Hepatic stellate cell (primary cell): ENCODE measurements at places on chromosomes 7 and 10.

DNA sequence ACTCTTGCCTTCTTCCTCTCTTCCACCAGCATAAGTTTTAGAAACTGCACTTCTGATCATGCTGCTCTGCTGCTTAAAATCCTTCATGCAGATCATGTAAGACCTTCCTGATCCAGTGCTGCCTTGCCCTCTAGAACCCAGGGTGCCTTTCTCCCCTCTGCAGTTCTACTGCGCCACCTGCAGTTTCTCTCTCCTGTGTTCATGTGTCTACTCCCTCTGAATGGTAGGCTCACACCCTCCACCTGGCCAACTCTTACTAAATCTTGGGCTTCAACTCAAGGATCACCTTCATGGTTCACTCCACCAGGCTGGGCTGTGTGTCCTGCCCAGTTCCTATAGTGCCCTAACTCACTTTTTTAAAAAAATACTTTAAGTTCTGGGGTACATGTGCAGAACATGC is 174.6 kb upstream of the ITGB1 start:
- no peak for DNase-seq

- DNase-seq, result peak; percentile 96
These were observed at the start of gene COPG2 for GRCh38 chr7:130668258-130669084. Gene COPG2 (minus strand): TSS chr7:130668748. CDS start chr7:130668668, 80 bp downstream.

DNA sequence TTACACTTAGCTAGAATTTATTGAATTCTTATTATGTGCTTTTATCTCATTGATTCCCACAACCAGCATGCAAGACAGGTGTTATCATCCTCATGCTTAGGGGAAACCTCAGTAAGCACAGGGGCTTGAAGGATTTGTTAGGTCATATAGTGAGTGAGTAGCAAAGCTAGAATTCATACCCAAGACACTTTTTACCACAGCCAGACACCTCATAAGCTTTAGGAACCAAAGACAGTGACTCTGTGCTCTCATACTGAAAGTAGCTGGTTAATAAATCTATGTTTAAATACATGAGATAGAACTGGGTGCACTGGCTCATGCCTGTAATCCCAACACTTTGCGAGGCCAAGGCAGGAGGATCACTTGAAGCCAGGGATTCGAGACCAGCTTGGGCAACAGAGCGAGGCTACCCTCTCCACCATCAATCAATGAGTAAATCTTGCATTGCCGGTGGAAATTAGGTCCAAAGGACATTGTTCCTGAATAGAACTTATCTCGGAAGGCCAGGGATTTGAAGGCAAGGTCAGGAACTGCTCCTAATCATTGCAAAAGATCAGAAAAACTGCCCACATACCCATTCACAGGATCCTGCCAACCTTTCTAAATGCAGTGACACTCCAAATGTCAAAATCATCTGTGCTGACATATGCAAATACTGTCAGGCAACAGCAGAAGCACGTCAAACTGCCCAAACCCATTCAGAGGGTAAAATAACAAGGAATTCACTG is 523.5 kb downstream of the PARD3 start:
- no peak for DNase-seq

- DNase-seq, result no peak
These were observed 303.2 kb upstream of the GHITM start for GRCh38 chr10:83835945-83836745.

GRCh38 chr7:129240119-129240820 is 15.4 kb downstream of the AHCYL2 start:
- DNase-seq, result no peak

- no peak for DNase-seq
These were observed 8.0 kb downstream of the SMARCD3 start for GRCh38 chr7:151240536-151240935.

DNA sequence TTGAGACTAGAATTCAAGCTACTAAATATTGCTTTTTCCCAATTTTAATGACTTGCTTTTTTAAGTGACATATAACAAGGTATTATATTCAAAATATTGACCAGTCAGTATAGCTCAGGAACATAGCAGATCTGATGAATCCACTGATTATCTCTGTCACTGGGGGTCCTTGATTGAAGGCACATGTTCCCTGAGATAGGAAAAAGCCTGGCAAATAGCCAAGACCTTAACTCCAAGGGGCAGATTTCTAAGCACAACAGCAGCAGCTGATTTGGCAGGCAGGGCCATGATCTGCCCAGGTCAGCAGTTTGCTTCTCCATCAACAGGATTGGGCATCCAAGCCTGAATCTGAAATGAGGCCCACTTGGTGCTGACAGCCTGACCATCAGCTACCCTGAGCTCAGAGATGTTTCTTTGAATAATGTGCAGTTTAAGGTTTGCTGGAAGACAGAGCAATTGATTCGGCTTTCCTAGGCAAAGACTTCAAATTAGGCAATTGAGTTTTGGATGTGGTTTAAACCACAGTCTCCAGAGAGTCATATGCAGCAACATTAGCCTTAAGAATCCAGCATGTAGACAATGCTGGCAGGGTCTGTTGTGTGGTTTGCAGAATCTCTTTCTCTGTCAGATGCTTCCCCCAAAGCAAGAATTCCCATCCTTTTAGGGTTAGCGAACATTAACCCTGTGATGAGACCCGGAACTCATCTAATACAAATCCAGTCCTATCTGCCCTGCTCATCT is 352.6 kb downstream of the ADRA2A start:
- DNase-seq, result no peak

- no peak for DNase-seq
These were observed 133.8 kb upstream of the ZNF92 start for GRCh38 chr7:65239707-65240352.

GRCh38 chr10:35271086-35271858 is 65.0 kb upstream of the CCNY start:
- DNase-seq, result no peak

DNA sequence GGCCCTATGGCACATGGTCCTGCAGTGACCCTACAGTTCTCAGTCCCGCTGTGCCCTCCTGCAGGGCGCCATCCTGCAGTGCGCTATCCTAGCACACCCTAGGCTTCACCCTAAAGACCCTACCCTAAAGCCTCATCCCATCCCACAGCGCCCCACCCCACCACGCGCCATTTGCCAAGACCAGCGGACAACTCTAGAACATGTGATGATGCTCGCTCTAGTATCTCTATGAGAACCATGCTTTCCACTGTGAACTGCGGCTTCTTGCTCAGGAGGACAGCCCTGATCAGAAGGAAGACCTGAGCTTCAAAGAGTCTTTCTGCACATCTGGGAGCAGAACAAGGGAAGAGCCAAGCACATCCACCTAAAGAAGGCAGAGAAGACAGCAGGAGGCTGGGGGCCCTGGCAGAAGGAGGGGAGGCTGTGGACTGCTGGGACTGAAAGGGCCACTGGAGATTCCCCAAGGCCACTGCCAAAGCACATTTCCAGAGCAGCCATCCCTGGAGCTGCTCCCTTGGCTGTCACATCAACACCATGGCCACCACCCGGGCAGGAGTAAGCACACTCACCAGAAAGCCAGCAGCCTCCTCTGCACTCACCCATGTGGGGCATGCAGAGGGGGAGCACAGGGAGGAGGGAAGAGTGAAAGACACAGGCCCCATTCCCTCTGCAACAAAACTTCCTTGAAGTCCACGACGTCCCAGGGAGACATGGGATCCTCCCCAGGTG is 134.1 kb downstream of the TNS3 start:
- DNase-seq, result no peak

- no peak for DNase-seq
These were observed 37.5 kb downstream of the PDK4 start for GRCh38 chr7:95558864-95559263.

DNA sequence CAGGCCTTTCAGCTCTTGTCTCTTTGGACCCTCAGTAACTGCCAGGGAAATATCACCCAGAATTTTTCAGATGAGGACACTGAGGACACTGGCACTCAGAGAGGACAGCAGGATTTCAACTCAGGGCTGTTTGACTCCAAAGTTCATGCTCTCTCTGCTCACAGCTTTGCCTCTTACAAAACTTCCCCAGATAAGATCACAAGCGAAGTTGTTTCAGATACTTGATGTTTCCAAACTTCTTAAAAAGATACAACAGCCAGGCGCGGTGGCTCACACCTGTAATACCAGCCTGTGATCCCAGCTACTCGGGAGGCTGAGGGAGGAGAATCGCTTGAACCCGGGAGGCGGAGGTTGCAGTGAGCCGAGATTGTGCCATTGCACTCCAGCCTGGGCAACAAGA is 32.4 kb upstream of the ZRANB1 start:
- no peak for DNase-seq

- DNase-seq, result no peak
These were observed 48.4 kb downstream of the CCDC6 start for GRCh38 chr10:59857921-59858320.

DNA sequence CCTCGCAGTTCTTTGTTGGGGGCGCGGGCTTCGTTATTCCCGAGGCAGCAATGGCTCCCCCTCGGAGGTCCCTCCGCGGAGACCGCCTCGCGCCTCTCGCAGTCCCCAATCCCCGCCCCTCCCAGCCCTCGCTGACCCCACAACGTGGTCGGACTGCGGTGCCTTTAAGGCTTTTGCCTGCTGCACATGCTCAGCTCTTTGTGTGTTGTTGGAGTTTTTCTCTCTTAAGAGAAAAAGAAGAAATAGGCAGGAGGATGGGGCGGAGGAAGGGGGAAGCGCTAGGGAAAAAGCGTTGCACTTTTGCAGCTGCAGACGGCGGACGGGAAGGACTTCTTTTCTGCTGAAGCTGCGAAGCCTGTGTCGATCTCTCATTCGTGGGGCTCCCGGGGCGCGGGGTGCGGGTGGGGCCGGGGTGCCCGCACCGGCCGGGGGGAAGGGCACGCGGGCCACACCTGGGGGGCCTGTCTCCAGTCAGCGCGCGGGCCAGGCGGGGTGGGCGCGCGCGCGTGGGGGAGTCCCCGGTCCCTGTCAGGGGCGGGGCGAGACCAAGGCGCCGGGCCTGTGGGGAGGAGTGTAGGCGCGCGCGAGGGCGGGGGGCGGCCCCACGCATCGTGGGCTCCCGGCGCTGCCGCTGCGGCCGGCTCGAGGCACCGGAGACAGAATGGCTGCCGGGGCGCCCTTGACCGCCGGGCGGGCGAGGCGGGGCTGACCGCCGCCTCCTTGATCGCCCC is 445 bp upstream of the ATRNL1 start:
- DNase-seq, result peak; percentile 41

DNA sequence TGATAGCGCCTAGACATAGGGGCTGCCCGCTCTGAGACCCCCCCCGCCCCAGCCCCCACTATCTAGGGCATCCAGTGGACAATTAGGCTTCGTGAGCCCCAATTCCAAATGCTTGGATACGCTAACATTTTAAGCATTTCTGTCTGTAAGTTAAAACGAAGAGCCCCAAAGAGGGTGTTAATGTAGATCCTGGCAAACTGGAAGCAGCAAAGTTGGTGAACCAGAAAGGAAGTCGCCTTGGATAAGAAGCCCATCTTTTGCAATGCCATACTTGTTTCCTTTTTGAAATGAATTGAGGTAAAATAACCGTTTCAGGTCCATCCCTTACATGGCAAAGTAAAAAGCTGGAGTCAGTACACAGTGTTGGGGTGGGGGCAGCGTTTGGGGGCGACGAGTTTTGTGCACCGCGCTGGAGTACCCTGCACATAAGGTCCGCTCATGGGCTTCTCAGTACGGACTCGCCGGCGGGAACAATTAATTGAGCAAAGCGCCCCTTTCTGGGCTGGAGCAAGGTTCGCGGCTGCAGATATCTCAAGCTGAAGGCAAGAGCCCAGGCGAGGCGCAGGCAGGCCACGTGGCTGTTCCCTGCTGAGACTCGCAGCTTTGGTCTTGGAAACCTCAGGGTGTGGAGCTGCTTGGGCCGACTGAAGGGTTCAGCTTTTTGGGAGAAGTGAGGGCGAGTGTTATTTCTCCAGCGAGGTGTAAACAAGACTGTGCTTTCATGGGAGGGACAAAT is 1.4 kb upstream of the TWIST1 start:
- no peak for DNase-seq

GRCh38 chr10:110643653-110644597 is at the start of gene RBM20:
Gene RBM20 (plus strand): TSS chr10:110644336. CDS start chr10:110644455, 119 bp downstream.
- peak; percentile 44 for DNase-seq

DNA sequence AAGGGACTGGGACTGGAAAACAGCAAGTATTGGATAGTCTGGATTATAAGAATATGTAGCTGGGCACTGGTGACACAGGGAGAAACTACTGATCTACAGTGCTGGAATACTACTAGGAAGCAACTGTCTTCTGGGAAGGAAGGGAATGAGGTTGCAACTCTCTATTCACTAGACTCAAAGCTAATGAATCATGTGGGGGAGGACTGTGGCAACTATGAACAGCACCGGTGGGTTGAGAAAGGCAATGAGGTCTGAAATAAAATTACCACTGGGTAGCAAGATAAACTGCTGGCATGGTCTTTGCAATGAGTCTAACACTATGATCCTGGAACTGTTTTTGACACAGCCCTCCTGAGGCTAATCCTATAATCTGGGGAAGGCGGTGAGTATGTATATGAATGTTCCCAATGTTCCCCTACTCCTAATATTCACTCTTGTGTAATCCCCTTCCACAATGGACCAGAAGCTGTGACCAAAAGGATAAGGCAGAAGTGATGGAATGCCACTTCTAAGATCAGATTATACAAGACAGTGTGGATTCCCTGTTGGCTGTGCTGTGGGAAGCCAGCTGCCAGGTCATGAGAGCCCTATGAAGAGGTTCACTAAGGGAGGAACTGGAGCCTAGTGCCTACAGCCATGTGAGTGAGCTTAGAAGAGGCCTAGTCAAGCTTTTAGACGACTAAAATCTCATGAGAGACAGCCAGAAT is 101.3 kb upstream of the DNAJB12 start:
- no peak for DNase-seq

- no peak for DNase-seq
These were observed 6.2 kb downstream of the SFXN4 start for GRCh38 chr10:119159332-119159731.

- no peak for DNase-seq
These were observed 835 bp downstream of the COMMD3 start for GRCh38 chr10:22317076-22317370.

- no peak for DNase-seq
These were observed 73.9 kb upstream of the PTN start for GRCh38 chr7:137417464-137417863.

DNA sequence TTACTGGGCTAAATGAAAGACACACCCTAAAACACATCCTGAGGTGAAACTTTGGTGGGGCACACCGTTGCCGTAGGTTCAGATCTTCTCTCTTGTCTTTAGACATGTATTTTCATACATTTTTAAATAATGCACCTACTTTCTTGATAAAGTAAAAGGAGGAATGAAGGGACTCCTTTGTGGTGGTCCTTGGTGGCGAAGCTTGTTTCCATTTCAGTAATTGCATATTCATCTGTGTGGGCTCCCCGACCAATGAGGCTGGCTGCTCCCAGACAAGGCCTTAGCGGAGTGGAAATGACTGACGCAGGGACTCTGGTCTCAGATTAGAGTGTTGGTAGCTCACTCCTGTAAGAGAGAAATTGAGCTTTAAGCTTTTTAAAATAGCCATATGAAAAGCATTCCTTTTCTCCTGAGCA is 815 bp downstream of the CCSER2 start:
- DNase-seq, result no peak

GRCh38 chr7:587767-588166 is 68.1 kb upstream of the PDGFA start:
- DNase-seq, result peak; percentile 94

- DNase-seq, result no peak
These were observed 7.7 kb upstream of the GSTK1 start for GRCh38 chr7:143255564-143255963.
